ENCODE measurements at places on chromosomes 11 and 22. TPM values are rescaled to one million over a fixed set of nuclear protein-coding genes. Genes with fewer than 3 reads are reported as not detected.

Gene CHST1
- 2.5 TPM for total RNA-seq

Gene APOL6
- 5.2 TPM for total RNA-seq

GRCh38 chr11:132855516-132855915, 676.8 kb downstream of the OPCML start:
- no peak for DNase-seq

- no peak for DNase-seq
Measured at GRCh38 chr11:102291831-102292230, 25.5 kb upstream of the BIRC3 start.

DNA sequence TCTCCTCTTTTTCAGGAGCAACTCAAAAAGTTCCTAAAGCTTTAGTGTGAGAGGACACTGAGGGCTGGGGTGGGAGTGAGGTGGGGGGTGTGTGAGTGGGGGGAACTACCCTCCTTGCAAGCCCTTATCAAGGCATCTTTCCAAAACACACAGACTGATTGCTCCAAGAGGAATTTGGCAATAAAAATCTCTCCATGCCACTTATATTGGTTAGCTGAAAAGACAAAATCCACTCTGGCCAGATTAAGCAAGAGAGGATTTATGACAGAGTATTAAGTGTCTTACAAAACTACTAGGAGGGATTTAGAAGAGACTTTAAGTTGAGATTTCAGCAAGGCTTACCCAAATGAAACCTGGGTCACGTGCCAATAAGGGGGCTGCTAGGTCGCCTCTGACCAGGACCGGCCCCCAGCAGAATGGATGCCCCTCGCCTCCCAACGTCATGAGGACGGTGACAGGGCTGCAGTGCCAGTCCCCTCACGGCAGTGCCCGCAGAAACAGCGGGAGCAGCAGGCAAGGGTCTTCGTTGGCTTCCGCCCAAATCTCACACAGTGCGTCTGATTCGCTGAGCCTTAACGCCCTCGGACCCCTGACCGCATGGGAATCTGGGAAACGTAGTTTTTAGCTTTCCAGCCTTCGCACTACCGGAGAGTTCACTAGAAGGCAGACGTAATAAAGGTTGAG, 22.1 kb upstream of the CTR9 start:
- DNase-seq = no peak

DNA sequence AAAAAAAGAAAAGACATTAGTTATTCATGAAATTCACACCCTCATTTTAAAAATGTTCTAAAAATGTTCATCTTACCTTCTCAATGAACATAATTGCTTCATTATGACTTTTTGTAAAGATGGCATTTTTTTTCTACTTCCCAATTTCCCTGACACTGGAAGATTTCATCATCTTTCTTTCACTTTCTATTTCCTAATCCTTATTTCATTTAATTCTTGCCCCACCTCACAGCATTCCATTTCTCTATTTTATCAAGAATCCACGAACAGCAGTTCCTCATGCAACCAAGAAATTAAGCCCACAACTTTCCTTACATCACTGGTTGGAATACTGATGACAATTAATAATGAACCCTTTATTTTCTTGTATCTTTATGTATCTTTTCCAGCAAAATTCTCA, 1.9 kb downstream of the PATL1 start:
- no peak for DNase-seq

GRCh38 chr11:15192005-15192556, 77.4 kb downstream of the INSC start:
- DNase-seq = no peak

DNA sequence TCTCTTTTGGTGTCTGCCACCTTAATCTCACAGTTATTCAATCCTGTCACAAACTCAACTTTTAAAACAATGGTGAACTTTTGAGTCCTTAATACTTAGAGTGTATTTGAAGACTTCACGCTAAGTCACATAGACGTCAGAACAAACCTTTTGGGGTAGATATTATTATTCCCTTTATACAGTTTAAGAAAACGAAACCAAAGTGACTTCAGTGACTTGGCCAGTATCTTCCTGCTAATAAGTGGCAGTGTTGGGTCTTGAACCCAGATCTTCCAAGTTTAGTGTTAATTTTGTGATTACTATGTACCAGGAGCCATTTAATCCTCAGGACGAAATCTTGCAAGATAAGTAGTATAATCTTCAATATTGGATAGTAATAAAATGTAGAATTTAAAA, 691 bp downstream of the CEP295 start:
- DNase-seq = no peak

- DNase-seq = no peak
Measured at GRCh38 chr11:62502030-62502730, 44.4 kb downstream of the AHNAK start.

Measured in left ventricle myocardium superior (tissue), 1 donor.